ENCODE measurements at places on chromosomes 13 and 19.
A peak's percentile ranks its signal among the peaks of the same experiment; 100 is the strongest.

DNA sequence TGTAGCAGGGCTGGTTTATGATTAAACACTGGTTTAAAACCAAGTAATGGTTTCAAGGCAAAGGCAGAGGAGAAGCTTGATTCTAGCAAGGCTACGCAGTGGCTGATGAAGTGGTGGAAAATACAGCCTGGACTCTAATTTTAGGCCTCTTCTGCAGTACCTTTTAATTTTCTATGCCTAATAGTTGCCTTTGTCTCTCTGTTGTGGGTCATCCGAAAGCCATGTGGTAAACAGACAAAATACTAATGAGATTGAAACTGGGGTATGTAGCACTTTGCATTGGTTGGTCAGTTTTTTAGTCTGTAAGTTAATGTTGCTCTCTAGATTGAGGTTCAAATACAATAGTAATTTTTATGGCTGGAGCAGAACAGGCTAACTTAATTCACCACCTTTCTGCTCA is 3.3 kb downstream of the LMO7 start:
- no peak for DNase-seq

- no peak for DNase-seq
Measured at GRCh38 chr13:32474999-32475792, 47.3 kb upstream of the N4BP2L1 start.

GRCh38 chr13:20461860-20462532 is 63.7 kb downstream of the CRYL1 start:
- DNase-seq, result no peak

DNA sequence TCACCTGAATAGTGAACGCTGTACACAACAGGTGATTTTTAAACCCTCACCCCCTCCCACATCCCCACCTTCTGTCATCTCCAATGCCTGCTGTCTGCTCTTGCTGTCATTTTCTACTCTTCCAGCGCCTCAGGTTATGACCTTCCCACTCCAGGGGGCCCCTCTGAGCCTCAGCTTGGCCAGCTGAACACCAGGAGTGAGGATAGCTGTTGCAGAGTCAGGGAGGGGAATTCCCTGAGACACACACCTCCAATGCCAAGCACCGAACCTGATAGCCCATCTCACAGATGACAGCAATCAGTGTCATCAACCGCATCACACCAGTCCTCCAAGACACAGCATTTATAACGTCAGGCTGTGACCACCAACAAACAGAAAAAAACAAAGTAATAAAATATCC is 193.5 kb downstream of the ZNF536 start:
- DNase-seq, result no peak

DNA sequence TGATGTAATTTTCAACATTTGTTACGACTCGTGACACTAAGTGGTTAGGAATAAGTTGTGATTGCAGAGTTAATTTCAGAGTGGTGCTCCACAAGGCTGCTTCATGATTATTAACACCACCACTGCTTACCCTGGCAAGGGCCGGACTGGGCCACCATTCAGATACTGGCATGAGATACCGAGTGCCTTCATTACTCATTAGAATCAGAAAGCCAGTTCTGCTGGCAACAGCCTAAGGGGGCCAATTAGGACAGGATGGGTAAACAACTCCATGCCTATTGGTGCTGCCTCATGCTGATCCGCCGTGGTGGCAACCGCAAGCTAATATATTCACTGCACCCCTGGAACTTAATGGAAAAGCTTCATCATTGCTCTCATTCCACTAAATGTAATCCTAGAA is 575.1 kb downstream of the EFNB2 start:
- no peak for DNase-seq

- no peak for DNase-seq
Measured at GRCh38 chr13:33956346-33956745, 138.4 kb downstream of the RFC3 start.

DNA sequence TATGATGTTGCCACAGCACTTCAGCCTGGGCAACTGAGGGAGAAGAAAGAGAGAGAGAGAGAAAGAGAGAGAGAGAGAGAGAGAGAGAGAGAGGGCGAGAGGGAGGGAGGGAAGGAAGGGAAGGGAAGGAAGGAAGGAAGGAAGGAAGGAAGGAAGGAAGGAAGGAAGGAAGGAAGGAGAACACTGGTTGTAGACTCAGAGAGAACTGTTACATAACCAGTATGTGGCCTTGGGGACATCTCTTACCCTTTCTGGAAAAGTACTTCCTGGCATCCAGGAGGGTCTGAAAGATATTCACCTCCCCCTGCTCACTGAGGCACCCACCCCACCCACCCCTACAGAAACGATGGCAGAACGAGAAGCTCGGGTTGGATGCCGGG is 2.7 kb upstream of the ARHGEF1 start:
- no peak for DNase-seq

DNA sequence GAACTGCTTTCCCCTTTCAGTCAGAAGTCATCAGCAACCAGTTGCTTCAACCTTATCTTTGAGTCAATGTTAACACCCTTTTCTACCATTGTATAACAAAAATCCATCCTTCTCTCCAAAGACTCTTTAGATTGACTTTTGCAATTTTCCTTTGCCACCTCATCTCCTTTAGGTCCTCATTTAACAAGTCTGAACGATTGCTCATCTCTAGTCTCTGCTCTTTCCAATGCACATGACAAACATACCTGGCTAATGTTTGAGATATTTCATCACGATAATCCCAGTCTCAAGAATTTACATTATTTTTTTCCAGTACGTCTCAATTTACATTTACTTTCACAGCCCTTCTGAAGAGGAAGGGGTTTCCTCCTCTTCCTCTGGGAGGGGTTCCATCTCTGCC is 127.5 kb downstream of the KLF12 start:
- DNase-seq, result no peak

GRCh38 chr19:46202426-46202825 is 27.1 kb upstream of the IGFL1 start:
- DNase-seq, result no peak

GRCh38 chr19:28823338-28823961 is 389.5 kb downstream of the UQCRFS1 start:
- no peak for DNase-seq

GRCh38 chr13:42110410-42111155 is 62.1 kb downstream of the DGKH start:
- DNase-seq, result no peak

DNA sequence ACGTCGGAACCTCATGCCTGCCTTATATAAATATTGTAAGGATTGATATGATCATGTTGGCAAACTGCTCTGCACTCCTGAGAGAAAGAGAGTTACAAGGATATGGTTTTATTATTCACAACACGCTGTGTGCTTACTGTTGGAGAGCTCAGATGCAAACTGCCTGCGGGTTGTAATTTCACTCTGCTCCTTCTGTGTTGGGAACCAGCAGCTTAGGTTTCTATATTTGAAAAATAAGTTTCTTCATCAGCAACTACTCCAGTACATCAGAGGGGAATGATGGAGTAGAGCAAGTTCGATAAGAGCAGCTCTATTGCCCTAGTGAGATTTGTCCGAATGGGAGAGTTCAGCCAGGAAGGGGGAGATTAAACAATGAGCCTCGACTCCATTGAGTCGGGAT is 106.9 kb upstream of the UBL3 start:
- no peak for DNase-seq

DNA sequence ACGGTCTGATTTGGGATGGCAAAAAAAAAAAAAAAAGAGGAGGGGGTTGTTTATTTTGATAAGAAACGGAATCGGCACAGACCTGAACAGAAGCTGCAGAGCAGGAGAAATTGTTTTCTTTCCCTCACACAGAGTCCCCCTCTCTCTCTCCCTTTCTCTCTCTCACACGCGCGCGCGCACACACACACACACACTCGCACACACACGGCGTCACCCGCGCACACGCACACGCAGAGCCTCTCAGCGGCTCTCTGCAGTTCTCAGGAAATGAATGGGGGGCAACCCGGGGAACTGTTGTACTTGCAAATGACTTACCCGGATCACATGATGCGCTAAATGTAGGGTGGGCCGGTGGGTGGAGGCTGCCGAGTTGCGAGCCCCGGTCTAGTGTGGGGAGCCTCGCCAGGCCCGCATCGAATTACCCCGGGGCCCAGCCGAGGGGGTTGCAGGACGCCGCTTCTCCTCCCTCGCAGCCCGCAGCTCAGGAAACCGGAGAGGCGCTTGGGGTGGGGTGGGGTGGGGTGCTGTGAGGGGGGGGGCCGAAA is 475 bp downstream of the KLF12 start:
- peak; percentile 47 for DNase-seq

DNA sequence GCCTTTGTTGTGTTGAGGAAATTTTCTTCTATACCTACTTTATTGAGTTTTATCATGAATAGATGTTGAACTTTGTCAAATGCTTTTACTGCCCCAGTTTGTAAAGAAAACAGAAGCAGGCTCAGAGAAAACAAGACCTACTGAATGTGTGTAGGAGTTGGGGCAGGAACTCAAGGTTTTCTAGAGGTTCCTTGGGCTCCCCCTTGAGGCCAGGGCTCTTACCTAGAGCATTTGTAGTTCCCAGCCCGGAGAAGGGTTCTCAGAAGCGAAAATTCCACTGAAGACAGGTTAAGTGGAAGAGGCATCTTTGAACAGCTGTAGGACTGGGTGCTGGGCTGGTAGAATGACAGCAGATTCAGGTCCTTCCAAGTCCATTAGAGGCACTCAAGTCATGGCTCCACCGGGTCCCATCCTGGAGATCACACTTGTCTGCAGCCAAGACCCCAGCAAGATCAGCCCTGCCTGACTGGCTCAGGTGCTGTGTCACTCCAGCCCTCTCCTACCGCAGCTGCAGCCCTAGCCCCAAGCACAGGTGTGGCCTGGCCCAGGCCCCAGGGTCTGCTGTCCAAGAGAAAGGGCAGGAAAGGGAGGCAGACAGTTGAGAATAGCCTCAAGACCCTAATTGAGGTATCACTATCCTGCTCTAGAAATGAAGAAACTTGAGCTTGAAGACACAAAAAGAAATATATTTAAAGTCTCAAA is 425.5 kb downstream of the PCDH20 start:
- no peak for DNase-seq

GRCh38 chr13:99123101-99124045 is 77.3 kb upstream of the UBAC2 start:
- DNase-seq, result no peak

DNA sequence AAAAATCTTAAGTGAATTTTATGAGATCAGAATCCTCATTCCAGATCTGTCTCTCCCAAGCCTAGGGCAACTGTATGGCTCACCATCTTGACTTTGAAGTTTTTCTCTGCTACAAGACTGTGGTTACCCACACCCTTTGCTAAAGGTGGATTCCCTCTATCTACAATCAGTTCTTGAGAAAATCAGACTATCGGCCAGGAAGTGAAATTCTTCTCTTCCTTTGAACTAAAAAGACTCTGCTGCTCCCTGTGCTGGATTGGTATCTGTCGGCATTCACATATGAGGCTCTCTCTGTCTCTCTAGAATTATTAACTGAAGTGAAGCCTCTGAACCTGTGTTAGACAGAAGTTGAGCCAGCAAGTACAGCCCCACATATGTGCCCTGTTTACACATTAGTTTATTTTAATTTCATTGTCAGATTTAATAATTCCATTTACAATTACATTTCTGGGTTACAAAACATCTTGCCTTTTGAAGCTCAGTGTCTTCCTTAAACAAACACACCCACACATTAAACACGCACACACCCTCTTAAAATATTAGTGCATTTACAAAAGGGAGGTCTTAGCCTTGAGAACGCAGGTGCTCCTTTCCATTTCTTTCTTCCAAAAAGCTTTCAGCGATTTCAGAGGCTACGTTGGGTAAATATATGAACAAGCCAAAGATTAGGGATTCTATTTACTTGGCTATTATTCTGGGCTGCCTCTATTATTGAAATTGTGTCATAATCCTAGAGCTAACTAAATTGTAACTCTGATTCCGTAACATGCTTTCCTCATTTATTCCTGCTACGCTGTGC is 145.7 kb downstream of the MIPEP start:
- DNase-seq, result no peak

- no peak for DNase-seq
Measured at GRCh38 chr19:19468424-19469050, 46.8 kb downstream of the TSSK6 start.

- no peak for DNase-seq
Measured at GRCh38 chr13:26202365-26202972, 19.6 kb downstream of the RNF6 start.

- no peak for DNase-seq
Measured at GRCh38 chr13:111005364-111005763, 90.5 kb upstream of the ANKRD10 start.

GRCh38 chr19:39160889-39161672 is 35.5 kb downstream of the PAK4 start:
- DNase-seq, result no peak

GRCh38 chr13:99724633-99725517 is 223.6 kb downstream of the TM9SF2 start:
- DNase-seq, result no peak

DNA sequence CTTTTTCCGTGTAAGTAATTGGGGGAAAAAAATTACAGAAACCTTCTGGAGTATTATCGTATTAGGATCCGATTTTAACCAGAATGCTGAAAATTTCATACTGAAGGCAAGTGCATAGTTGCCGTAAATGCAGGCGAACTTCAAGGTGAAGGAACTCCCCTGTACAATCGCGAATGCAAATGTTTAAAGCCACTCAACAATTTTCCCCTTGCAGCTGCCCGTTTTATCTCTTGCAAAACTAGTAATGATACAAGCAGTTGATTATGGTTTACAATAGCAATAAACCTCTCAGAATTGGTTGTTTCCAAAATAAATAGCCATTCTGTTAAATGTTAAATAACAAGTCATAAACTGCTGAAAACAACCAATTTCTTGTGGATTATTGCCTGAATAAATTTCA is 105.7 kb downstream of the DNAJC15 start:
- no peak for DNase-seq

- peak; percentile 38 for DNase-seq
Measured at GRCh38 chr19:17424743-17425365, 5.0 kb downstream of the MVB12A start.

All from SW 1271 (cell line).